Urinary bladder (tissue), 4 donors: ENCODE measurements at places on chromosomes 6 and 20. TPM values are rescaled to one million over a fixed set of nuclear protein-coding genes. Genes with fewer than 3 reads are reported as not detected.

Gene UNC5CL
- 0.87 TPM for polyA plus RNA-seq

Gene LRRC73
- polyA plus RNA-seq, result 0.24 TPM

Gene KIF25
- polyA plus RNA-seq, result 0.53 TPM

Gene LRRN4
- not detected for polyA plus RNA-seq

Gene TNF
- 0.29 TPM for polyA plus RNA-seq

Gene BAK1
- polyA plus RNA-seq, result 18.7 TPM

Gene LTB
- 1.4 TPM for polyA plus RNA-seq

Gene KCNK15
- 0.67 TPM for polyA plus RNA-seq

Gene OGFRL1
- polyA plus RNA-seq, result 7.3 TPM

Gene NKX2-2
- not detected for polyA plus RNA-seq

Gene PRICKLE4
- polyA plus RNA-seq, result 3.7 TPM

Gene CCN2
- 506 TPM for polyA plus RNA-seq

Gene PLG
- 0.94 TPM for polyA plus RNA-seq

Gene GMDS
- polyA plus RNA-seq, result 10.7 TPM

Gene BPIFB4
- polyA plus RNA-seq, result 0.06 TPM

Gene HMGA1
- polyA plus RNA-seq, result 23.6 TPM

Gene MYH7B
- polyA plus RNA-seq, result 0.81 TPM

Gene SLC35D3
- polyA plus RNA-seq, result 0.09 TPM

Gene ZCCHC3
- 14.2 TPM for polyA plus RNA-seq

Gene NQO2
- 25.5 TPM for polyA plus RNA-seq

Gene LY6G5C
- 4.0 TPM for polyA plus RNA-seq

Gene RIPOR3
- polyA plus RNA-seq, result 15.0 TPM

Gene AARS2
- polyA plus RNA-seq, result 7.5 TPM

Gene NOX3
- polyA plus RNA-seq, result not detected

Gene CNR1
- polyA plus RNA-seq, result 3.4 TPM

Gene FNDC1
- 0.84 TPM for polyA plus RNA-seq

Gene NUP153
- 16.9 TPM for polyA plus RNA-seq

Gene SPATA25
- polyA plus RNA-seq, result 3.8 TPM

Gene GABRR1
- 0.11 TPM for polyA plus RNA-seq

Gene PLA2G7
- polyA plus RNA-seq, result 0.77 TPM

Gene CRIP3
- polyA plus RNA-seq, result 1.1 TPM

Gene VPS52
- polyA plus RNA-seq, result 45.3 TPM

Gene PTCHD4
- 0.03 TPM for polyA plus RNA-seq

Gene HDGFL1
- polyA plus RNA-seq, result not detected

Gene FOXQ1
- 9.0 TPM for polyA plus RNA-seq

Gene COL9A1
- 7.2 TPM for polyA plus RNA-seq

Gene ARMC12
- polyA plus RNA-seq, result 0.56 TPM

Gene RAB44
- 0.68 TPM for polyA plus RNA-seq
